ENCODE measurements at places on chromosomes 1 and 21.

DNA sequence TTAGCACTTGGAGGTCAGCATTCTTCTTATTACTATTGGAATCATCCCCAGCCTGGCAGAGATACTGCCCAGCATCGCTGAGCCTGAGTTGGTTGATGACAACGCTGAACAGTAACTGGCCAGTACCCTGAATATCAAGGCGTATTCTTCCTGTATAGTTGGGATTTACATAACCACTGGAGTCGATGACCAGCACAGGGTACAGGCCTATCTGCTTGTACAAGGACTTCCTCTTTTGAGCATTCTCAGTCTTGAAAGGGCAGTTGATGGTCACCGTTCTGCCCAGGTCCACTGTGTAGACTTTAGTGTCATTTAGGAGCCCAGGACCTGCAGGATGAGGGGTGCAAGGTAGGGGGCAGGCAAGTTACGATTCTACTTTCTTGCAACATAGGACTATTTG lies 8.8 kb downstream of the PIGR start:
- DNase-seq: no peak

DNA sequence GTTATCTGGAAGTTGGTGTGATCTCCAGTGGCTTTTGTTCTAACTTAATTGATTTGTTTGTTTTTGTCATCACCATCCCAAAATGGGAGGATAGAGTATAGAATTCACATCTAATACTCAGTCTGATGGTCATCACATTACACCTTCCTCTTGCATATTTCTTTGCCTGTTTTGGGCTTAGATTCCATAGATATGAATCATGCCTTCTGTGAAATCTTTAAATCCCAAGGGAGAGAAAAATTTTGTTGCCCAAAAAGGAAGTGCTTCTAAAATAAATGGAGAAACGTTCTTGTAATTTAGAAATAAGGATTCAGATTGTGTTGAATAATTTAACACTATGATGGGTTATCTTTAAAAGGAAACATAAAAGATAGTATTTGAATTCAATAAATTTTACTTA lies 446.0 kb upstream of the LRRC7 start:
- no peak for DNase-seq

DNA sequence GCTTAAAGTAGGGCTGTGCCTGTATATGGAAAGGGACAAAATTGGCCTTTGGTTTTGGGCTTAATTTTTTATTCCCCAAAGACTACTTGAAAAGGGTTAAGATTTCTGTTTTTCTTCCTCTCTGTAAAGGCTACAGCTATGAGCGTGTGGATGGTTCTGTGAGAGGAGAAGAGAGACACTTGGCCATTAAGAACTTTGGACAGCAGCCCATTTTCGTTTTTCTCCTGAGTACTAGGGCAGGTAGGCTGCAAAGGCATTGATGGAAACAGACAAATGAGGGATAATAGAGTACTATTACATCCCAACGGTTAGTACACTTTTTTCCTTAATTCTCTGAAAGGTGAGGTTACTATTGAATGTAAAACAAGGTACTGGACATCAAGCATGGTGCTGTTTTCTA lies 29.6 kb downstream of the CHD1L start:
- DNase-seq: no peak

DNA sequence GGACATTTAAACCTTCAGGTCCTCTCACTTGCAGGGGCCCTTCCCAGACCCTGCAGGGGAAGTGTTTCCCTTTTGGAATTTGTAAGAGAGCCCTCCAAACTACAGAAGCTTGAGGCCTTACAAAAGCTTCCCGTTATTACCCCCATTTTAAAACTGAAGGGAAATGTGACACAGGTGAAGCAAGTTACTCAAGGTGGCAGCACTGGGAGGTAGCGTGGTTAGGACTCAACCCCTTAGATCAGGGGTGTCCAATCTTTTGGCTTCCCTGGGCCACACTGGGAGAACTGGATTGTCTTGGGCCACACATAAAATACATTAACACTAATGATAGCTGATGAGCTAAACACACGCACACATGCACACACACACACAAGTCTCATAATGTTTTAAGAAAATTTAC lies 15.8 kb upstream of the ZC3H12A start:
- no peak for DNase-seq

- no peak for DNase-seq
These were observed 175.1 kb downstream of the ADSS2 start for GRCh38 chr1:244276646-244277045.

- DNase-seq: no peak
These were observed 40.5 kb downstream of the ASH1L start for GRCh38 chr1:155522069-155522468.

GRCh38 chr1:235557495-235557894 lies 53.2 kb upstream of the B3GALNT2 start:
- DNase-seq: peak; percentile 35

DNA sequence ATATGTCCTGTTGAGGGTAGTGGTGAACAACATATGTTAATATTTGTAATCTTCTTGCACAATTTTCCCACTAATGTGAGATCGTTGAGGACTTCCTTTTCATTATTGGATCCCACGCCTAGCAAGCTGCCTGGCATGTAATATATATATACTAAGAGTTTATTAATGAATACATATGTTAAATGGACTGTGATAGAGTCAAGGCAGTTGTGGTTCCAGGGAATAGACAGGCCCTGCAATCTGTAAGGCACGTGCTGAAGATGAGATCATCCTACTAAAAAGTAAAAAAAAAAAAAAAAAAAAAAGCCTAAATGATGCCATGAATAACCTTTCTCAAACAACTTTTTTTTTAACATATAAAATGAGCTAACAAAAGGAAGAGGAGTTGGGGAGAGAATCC lies 28.9 kb downstream of the PLPPR5 start:
- DNase-seq: no peak

DNA sequence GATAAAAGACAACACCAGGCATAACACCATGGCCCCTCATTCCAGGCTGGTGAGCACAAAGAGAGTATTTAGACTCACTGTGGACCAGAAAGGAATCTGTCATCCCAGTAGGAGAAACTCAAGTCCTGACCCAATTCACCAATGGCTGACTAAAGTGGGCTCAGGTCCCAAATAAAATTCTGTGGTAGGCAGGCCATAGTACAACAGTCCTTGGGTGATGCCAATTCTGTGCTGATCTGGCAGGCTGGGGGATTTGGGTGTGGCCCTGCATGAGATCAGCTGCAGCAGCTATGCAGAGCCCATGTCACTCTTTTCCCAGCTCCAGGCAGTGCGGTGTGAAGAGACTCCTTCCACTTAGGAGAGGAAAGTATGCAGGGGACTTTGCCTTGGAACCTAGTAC lies 245.1 kb downstream of the LBR start:
- no peak for DNase-seq

DNA sequence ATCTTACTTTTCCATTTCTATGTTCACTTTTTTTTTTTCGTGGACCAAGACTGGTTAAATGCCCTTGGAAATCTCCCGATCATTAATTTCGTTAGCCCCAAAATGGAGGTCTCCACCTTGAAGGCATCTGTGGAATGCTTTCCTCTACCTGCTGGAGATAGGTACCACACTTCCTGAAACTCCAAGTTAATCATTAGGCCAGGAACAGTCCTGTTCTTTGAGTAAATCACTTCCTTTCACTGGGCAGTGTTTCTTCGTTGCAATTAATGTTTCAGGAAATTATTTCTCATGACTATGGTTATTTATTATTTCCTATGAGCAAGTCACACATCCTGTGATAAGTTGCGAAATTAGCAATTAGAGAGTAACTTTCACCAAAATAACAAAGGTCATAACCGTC lies 225.2 kb upstream of the LYPLAL1 start:
- no peak for DNase-seq

- DNase-seq: peak; percentile 32
These were observed 12.3 kb downstream of the OR2T11 start for GRCh38 chr1:248622570-248623001.

DNA sequence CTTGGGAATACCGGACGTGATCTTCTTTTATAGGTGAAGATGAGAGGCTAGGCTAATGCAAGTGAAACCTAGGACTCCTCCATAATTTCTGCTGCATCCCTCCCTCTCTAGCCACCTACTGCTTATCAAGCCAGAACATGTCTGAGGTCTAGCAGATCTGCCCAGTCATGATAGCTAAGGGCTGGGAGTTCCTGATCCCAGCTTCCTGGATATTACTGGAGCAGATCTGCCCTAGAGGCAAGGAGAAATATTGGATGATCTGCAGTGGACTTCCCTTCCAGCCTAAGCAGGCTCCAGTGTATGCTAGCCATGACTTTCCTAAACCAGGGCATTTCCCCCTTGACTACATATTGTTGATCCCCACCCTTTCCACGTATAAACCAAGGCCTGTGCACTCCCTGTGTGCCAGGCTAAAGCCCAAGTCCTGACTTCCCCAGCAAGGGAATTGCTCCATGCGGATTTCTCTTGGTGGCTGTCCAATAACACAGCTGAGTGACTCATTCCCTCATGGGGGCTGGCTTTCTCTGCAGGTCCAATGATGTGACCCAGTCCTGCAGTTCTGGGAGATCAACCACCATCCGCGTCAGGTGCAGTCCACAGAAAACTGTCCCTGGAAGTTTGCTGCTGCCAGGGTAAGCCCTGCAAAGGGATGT lies 15.5 kb upstream of the SARS1 start:
- DNase-seq: no peak

DNA sequence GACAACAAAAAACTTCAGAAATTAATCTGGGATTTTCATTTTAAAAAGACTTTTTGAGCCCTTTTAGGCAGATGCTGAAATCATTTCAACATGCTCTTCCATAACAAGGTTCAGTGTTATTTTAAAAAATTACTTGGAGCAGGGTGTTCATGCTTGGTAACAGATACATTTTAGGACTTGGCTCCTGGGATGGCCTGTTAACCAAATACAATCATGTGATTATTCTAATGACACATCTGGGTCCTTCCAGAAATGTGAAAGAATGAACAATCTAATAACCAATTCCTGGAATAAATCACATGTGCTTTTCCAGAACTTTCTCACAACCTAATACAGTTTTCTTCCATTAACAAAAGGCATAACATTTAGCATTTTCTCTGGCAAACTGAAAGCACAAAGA lies 379.8 kb upstream of the RUNX1 start:
- no peak for DNase-seq

DNA sequence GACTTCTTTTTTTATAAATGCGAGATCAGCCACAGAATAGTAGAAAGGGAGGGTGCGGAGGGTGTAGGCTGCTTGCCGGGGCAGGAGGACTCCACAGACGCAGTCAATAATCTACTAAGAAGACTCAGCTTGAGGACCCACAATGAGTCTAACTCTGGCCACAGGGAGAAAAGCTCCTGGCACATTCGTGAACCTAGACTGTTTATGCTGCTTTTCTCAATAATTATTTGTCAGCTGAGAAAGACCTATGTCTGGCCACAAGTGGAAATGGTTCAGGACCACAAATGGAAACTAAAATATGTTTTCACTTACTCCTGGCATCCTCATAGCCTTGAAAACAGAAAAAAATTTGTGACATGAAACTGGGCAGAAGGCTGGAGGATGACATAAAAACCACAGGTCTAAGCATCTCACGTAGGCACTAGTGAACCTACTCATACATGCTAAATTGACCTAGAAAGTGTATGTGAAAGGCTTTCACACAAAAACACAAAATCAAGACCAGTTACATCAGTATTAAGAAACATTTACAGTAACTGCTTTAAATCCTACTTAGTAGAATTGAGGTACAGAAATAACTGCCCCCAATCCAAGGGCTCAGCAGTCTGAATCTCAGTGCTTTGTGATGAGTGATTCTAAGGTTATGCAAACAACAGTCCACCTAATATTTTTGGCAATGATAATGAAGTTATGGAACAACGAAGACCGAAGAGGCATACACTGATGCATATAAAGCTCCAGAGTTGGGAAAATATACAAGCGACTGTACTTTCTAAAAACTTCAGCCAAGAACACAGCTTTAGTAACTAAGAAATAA lies 159.5 kb downstream of the SLC45A1 start:
- DNase-seq: no peak

GRCh38 chr1:77468257-77468948 lies 186.6 kb downstream of the AK5 start:
- DNase-seq: no peak

DNA sequence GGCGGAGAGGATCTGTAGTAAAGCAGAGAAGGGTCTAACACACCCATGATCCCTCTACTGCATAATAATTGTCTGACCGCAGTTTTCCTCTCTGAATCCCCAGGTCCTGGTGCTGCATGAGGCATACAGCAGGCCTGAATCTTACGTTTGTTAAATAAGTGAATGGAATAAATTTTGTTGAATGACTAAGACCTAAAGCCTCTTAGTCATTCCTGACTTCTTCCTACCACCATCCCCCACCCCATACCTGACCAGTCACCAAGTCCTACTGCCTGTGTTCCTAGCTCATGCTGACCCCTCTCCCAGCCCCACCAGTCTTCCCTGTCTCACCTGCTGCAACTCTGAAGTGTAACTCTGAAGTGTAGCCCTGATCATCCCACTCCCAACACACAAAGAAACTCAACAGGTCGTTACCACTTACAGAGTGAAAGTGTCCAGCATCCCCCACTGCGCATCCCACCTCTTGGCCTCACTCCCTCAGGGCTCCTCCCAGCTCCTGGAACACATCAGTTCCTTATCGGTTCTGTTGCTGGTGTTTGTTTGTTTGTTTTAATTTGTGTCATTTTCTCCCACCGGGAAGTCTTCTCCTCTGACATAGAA lies 9.7 kb downstream of the GJA5 start:
- DNase-seq: no peak

GRCh38 chr1:31027693-31028526 lies 37.6 kb downstream of the PUM1 start:
- DNase-seq: no peak

GRCh38 chr1:54859700-54860391 lies 27.1 kb downstream of the DHCR24 start:
- no peak for DNase-seq

DNA sequence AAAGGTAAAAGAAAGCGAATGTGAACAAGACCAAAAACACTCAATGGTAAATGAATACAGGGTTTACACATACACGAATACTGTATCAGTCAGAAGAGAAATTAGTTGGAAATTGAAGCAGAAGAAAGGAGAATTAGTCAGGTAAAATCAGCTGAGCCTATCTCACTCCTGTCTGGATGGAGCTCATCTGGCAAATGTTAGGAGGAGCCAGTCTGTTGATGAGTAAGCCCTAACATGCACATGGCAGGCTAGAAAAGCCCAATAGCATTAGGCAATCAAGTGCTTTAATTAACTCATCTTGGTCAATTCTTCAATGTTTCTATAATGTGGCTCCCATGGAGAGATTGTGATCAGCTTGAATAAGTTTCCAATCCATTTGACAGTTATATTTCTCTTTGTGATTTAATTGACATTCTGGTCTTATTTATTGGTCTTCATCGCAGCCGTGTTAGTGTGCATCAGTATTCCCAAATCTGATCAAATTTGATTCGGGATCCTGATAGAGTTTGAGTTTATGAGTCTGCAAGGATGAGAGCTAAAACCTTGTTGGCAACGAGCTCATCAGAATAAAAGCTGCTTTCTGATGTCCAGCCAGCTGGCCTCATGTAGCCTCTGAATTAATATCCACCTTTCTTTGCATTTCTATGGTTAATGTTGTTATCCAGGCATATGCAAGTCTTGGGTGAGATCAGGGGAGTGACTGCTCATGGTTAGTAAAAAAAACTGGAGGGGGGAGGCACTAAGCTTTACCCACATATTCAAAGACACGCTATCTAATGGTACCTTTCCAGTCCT lies 22.1 kb upstream of the KCNA10 start:
- no peak for DNase-seq

GRCh38 chr21:32599526-32599925 lies 12.7 kb downstream of the CFAP298 start:
- DNase-seq: no peak

GRCh38 chr1:110309767-110310166 lies 29.4 kb upstream of the RBM15 start:
- no peak for DNase-seq
